Fibroblast of skin of abdomen (primary cell): ENCODE measurements at places on chromosomes 12 and 14.

DNA sequence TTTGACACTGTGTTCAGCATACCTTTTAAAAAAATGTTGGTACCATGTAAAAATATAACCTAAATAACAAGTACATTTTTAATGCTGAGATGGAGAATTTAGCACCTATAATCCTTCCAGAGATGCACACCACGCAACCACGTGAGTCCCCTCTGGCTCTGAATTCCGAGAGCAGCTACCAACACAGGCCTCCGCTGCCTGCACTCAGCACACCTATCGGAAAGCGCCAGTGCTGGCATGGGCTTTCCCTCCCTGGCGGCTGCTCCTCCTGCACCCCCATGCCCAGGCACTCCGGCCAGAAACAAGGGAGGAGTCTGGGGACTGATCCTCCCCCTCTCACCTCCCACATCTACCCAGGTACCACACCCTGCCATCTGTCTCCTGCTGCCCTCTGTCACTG is 47.0 kb downstream of the ITPK1 start:
- DNase-seq, result no peak

DNA sequence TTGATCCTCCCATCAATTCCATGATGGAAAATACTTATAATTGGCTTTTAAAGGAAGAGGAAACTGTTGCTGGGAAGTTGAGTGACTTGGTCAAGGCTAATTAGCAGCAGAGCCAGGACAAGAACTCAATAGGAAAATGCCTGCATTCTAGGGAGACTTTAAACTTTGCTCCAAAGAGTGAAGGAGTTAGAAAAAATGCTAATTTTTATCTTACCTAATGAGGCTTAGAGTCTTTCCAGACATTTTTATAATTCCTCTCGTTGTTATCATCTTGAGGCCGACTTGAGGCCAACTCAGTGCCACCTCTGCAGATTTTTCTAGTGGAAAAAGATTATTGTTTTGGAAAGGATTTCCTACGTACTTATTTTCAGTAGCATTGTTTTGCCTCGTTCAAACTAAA is 344.6 kb downstream of the ETNK1 start:
- no peak for DNase-seq

GRCh38 chr12:39267886-39268285 is 175.0 kb downstream of the KIF21A start:
- no peak for DNase-seq

DNA sequence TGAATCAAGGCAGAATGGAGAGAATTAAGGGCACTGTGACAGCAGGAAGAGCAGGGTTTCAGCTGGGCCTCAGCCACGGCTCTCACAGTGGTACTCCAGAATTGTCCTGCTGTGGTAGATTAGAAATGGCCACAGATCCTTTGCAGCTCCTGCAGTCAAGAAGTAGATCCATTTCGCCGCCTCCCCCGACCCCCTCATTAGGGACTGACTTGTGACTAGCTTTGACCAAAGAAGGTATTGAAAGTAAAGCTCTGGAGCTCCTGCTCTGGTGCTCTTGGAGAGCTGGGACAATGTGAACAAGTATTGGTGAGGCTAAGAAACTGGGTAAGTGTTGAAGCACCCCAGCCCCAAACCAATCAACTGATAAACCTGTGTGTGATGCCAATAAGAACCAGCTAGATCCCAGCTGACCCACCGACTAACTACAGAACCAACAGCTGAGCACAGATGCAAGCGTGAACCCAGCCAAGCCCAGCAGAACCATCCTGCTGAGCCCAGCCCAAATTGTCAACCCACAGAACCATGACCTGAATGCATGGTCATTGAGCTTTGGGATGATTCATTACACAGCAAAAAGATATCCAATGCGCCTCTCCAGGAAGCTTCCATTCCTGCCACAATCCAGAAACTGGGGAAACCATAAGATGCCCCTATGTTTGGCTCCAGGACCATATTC is 50.7 kb downstream of the JAG2 start:
- DNase-seq, result no peak

DNA sequence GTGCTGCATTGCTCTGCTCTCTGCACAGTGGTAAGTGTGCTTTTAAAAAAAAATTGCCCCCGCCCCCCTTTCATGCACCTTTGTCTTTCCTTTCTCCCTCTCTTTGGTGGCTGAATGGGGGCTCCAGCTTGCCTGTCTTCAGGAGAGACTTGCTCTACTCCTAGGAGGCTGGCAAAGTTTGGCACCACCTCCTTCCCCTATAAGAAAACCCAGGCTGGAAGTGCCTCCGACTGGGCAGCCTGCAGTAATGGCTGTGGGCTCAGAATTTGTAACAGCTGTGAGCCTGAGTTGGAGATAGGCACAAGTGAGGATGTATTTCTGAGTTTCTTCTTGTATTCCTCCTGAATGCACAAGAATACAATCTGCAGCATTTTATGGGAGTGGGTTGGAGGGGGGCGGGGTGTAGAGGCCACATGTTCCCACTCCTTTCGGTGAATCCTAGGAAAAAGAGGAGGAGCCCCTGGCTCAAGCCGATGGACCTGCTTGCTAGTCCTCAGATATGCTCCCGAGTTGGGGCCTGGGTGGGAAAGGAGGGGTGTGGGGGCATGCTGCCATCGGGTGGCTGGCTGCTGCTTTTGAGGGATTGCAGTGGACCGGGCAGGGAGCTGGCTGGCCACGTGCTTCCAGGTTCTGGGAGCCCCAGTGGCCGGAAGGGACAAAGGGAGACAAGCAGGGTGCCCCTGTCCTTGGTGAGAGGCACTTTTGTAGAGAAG is 124.3 kb downstream of the TSPAN9 start:
- no peak for DNase-seq

DNA sequence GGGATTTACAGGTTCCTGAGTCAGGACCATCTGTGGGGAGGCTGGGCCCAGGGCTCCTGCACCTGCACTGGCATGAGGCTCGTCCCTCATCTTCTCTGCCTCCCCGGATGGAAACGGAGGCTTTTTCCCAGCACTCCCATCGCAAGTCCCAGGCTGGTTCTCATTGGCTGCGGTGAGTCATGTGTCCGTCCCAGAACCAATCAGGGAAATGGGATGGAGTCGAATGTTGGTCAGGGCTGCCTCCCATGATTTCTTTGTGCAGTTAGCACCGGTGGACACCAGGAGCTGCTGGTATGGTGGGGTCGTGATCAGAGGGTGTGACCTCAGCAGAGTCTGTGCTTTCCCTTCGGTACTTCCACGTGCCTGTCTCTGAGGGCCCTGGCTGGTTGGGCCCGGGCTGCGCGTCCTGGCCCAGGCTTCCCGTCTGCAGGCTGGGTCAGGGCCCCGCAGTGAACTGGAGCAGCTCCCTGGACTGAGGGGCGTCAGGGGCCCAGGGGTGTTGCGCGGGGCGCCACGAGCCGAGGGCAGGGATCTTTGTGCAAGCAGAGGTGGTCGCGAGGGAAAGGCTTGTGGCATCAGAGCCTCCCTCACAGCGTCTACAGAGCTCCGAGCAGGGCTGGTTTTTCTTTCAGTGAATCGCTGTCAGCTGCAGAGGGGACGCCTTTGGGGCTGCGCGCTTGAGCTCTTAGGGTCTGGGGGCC is 168.1 kb downstream of the ADGRD1 start:
- DNase-seq, result no peak
